NCI-H1417 treated with DMSO at 0.1 percent for 48 hours (cell line): ENCODE measurements at places on chromosomes 16 and 17.

GRCh38 chr16:16164243-16164642 lies 59.1 kb downstream of the ABCC6 start:
- DNase-seq, result no peak

DNA sequence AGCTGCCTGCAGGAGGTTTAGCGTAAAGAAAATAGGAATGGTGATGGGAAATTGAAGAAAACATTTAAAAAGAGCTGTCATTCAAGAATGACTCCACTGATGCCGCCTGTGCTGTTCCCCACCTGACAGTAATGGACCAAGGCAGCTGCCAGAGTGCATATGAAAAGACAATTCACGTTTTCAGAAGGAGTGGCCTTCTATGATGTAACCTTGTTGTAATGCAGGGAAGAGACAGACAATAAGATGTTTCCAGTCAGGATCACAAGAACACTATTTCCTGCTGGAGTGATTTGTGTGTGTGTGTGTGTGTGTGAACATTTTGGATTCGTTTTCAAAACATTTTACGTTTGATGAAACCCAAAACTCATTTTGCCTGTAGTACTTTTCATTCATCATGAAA lies 203.7 kb downstream of the LGALS9B start:
- no peak for DNase-seq

DNA sequence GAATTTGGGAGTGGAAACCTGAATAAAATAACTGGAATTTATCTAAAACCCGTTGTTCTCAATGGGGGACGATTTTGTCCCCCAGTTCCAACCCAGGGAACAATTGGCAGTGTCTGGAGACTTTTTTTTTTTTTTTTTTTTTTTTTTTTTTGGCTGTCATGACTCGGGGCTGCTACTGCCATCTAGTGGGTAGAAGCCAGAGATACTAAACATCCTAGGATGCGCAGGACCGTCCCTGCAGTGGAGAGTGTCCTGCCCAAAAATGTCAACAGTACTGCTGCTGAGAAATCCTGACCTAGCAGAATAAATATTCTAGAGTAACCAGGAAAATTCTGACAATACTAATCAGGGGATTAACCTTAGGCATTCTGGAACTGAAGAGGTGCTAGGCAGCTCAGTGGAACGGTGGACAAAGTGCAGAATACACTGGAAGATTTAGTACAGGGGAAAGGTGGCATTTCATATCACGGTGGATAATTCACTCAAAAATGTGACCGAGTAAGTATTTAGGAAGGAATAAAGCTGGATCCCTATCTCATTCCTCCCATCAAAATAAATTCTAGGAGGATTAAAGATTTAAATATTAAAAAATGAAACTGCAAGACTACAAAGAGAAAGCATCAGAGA lies 107.6 kb downstream of the SPECC1 start:
- DNase-seq, result no peak

DNA sequence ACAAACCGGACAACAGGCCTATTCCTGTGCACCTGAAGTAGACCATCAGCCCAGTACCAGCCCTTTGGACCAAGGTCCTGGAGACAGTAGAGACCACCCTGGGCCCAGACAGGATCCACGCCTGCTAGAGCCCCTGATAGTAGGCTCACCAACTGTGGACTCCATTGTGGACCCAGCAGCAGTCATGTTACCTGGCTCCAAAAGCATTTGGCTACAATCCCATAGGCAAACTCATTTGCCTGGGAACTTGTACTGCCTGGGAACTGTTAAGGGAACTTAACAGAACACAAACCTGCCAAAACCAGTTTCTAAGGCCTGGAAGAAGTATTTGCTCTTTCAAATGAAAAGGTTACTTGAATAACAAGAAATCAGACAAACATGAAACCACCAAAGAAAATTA lies 10.0 kb upstream of the ACSM1 start:
- DNase-seq, result no peak

GRCh38 chr16:85573696-85574641 lies 39.2 kb upstream of the GSE1 start:
- DNase-seq, result no peak

- DNase-seq, result no peak
Measured at GRCh38 chr16:46796764-46797269, 34.2 kb downstream of the C16orf87 start.

DNA sequence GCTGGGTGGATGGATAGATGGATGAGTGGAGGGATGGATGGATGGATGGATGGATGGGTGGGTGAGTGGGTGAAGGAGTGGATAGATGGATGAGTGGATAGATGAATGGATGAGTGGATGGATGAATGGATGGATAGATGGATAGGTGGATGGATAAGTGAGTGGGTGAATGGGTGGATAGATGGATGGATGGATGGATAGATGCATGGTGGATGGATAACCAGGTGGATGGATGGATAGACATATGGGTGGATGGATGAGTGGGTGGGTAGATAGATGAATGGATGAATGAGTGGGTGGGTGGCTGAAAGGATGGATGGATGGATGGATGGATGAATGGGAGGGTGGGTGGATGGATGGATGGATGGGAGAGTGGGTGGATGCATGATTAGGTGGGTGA lies 51.0 kb upstream of the ZC3H18 start:
- DNase-seq, result no peak

- DNase-seq, result no peak
Measured at GRCh38 chr17:19417611-19418010, 6.6 kb downstream of the RNF112 start.

- DNase-seq, result no peak
Measured at GRCh38 chr17:45127548-45128300, 4.6 kb downstream of the PLCD3 start.

- no peak for DNase-seq
Measured at GRCh38 chr16:27690608-27691007, 140.7 kb downstream of the KATNIP start.

DNA sequence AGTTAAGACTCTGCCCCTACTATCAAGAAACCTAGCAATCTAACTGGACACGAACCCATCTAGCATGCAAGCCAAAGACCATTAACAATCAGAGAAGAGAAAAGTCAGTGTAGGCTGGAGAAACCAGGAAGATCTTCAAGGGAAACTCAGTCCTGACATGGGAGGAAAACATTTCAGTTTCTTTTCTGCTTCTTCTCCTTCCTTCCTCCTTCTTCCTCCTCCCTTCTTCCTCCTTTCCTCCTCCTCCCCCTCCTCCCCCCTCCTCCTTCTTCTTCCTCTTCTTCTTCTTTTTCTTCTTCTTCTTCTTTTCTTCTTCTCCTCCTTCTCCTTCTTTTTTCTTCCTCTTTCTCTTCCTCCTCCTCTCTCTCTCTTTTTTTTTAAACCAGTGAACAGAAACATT lies 29.6 kb upstream of the SHISA9 start:
- DNase-seq, result no peak

GRCh38 chr17:81058263-81058871 lies 23.4 kb downstream of the BAIAP2 start:
- DNase-seq, result no peak
